ENCODE measurements at places on chromosomes 16 and 17. TPM values are rescaled to one million over a fixed set of nuclear protein-coding genes. Genes with fewer than 3 reads are reported as not detected.

Gene CACNG3
- not detected for total RNA-seq

Gene C17orf75
- total RNA-seq = 75.6 TPM

Gene UBN1
- 40.8 TPM for total RNA-seq

Gene NOG
- total RNA-seq = 94.6 TPM

Gene TMEM88
- total RNA-seq = not detected

Gene MMP28
- total RNA-seq = 0.57 TPM

Gene DNAAF1
- total RNA-seq = 0.88 TPM

Gene CDR2L
- 24.0 TPM for total RNA-seq

Gene ADGRG1
- 32.6 TPM for total RNA-seq

Gene EXOC3L1
- 0.50 TPM for total RNA-seq

Gene TMEM219
- 90.8 TPM for total RNA-seq

Gene PPP1R1B
- not detected for total RNA-seq

Gene TMIGD1
- total RNA-seq = not detected

Gene CAMKK1
- total RNA-seq = 12.9 TPM

Measured in A172 (cell line).